ENCODE measurements at places on chromosomes 7 and 10. TPM values are rescaled to one million over a fixed set of nuclear protein-coding genes. Genes with fewer than 3 reads are reported as not detected.

Gene DKK1
- total RNA-seq = not detected

Gene HTR5A
- not detected for total RNA-seq

Gene GDF2
- total RNA-seq = not detected

Gene OR6B1
- total RNA-seq = not detected

Gene IMPDH1
- 80.8 TPM for total RNA-seq

DNA sequence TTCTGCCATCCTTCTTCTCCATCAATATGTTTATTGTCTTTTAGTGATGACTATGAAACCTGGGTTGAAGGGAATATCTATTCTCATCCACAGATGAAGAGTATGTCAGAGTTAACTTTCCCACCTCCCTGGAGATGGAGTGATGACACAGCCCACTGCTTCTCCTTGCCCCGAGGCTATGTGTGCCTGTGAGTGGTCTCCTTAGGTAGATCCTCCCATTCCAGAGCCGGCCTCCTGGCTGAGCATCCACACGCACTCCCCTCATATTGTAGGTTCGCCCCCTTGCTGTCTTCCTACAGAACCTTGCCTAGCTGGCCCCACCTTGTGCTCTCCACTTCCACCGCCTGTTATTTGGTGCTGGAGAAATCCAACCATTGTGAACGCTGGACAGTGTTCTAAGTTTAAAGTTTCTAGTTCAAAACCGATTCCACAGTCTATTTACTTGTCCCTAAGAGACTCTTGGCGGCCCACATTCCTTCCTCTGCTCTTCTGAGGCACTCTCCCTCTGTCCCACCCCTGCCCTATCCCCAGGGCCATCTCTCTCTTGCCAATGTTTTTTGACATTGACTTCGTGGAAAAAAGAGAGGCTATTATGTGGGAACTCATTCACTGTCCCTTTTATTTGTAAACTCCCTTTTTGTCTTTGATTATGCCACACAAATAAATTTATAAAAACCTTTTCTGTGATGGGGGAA, 168.0 kb downstream of the ZNF438 start:
- peaks cover 2% of the 10 kb centered on the region for H3K4me1 ChIP-seq
- no peaks in the 10 kb centered on the region for H3K36me3 ChIP-seq
- H3K4me3 ChIP-seq = no peak overlapping the region
- DNase-seq = no peak
- no peak overlapping the region for H3K27ac ChIP-seq

GRCh38 chr10:21885940-21886339, 117.6 kb downstream of the DNAJC1 start:
- H3K4me3 ChIP-seq = no peak overlapping the region
- no peak for DNase-seq
- H3K27me3 ChIP-seq = no peaks in the 10 kb centered on the region
- H3K36me3 ChIP-seq = peaks cover 52% of the 10 kb centered on the region
- H3K4me1 ChIP-seq = peaks cover 41% of the 10 kb centered on the region

DNA sequence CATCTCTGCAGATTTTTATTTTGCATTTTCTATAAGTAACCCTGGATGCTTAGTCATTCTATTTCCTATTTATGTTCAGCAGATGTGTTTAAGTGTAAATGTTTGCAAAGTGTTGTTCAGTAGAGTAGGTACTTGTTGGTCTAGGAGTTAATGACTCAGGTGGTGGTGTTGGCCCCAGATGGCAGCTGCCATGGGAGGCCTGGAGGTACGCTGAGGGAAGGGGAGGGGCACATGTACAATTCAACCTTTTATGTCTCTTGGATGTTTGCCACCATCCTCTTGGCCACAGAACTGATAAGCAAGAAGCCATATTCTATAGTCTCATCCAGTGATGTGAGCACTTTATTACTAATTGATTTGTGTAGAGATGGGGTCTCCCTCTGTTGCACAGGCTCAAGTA, 68.1 kb upstream of the SLC39A12 start:
- H3K27me3 ChIP-seq = no peaks in the 10 kb centered on the region
- H3K36me3 ChIP-seq = no peaks in the 10 kb centered on the region
- no peak for DNase-seq
- H3K4me3 ChIP-seq = no peak overlapping the region
- no peaks in the 10 kb centered on the region for H3K4me1 ChIP-seq

DNA sequence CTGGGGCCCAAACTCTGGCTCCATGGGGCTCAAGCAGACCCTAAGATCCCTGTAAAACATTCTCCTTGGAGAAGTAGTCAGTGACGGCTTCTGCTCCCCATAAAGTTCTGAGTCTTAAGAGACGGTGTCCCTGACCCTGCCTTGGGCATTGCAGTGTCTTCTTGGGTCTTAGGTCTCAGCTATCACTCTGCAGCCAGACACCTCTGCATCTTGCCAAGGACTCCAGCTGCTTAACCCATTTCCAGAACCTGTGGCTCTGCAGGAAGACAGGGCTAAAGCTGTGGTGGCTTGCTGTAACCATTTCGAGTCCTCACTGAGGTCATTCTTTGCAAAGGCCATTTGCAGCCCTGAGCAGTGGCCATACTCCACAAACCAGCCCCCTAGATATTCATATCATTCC, 337.1 kb upstream of the ZMIZ1 start:
- no peak overlapping the region for H3K4me3 ChIP-seq
- H3K27ac ChIP-seq = no peak overlapping the region
- DNase-seq = no peak
- no peaks in the 10 kb centered on the region for H3K4me1 ChIP-seq

GRCh38 chr10:18476076-18476647, 175.2 kb downstream of the NSUN6 start:
- H3K4me1 ChIP-seq = peaks cover 3% of the 10 kb centered on the region
- no peaks in the 10 kb centered on the region for H3K36me3 ChIP-seq
- no peak overlapping the region for H3K27ac ChIP-seq
- no peak overlapping the region for H3K4me3 ChIP-seq
- no peak for DNase-seq

GRCh38 chr7:86644282-86645224, 844 bp downstream of the GRM3 start:
- no peaks in the 10 kb centered on the region for H3K36me3 ChIP-seq
- H3K27me3 ChIP-seq = peaks cover 22% of the 10 kb centered on the region
- DNase-seq = no peak
- no peaks in the 10 kb centered on the region for H3K4me1 ChIP-seq
- H3K27ac ChIP-seq = no peak overlapping the region
- no peak overlapping the region for H3K4me3 ChIP-seq

DNA sequence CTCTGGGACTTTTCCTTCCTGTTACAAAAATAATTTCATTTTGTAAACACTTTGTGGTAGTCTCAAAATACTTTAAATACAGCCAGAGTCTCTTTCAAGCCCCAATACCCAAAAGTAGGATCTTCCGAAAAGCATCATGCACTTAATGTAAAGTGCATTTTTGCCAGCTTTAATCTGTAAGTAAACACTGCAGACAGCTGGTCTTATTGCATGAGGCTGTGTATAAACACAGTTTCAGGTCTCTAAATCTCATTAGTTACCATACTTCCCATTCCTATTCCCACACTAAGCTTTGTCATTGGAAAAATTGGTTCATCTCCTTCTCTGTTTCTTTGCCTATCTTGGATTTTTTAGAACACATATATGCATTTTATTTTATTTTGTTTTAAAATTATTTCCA, 87.6 kb upstream of the GNAI1 start:
- DNase-seq = no peak
- no peaks in the 10 kb centered on the region for H3K27me3 ChIP-seq
- no peak overlapping the region for H3K27ac ChIP-seq
- no peak overlapping the region for H3K4me3 ChIP-seq
- H3K4me1 ChIP-seq = no peaks in the 10 kb centered on the region

GRCh38 chr7:128963327-128963757, 25.6 kb downstream of the IRF5 start:
- H3K4me1 ChIP-seq = peaks cover 13% of the 10 kb centered on the region
- no peaks in the 10 kb centered on the region for H3K27me3 ChIP-seq
- H3K27ac ChIP-seq = no peak overlapping the region

- H3K27ac ChIP-seq = peak overlapping the region; percentile 83
- no peak for DNase-seq
- peaks cover 4% of the 10 kb centered on the region for H3K36me3 ChIP-seq
- H3K4me1 ChIP-seq = peaks cover 20% of the 10 kb centered on the region
These were observed 571 bp downstream of the KDM7A start for GRCh38 chr7:140176122-140176701.

DNA sequence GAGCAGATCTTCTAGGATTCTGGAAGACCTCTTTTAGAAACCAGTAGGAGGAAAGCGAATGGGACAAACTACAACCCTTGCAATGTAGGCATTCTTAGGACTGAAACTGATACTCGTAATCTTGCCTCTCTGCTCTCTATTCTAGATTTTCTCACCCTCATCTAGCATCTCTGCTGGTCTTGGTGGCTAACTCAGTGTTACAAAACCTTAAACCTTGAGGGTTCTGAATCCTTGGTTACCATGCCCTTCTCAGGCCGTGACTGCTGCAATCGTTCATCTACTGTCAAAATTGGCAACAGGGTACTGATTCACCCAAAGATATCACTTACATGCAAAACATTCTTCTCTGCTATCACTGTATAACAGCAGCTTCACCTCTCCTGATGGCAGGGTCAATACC, 55.2 kb downstream of the SAMD9 start:
- H3K36me3 ChIP-seq = no peaks in the 10 kb centered on the region
- H3K4me3 ChIP-seq = no peak overlapping the region
- H3K4me1 ChIP-seq = no peaks in the 10 kb centered on the region
- DNase-seq = no peak
- peaks cover 36% of the 10 kb centered on the region for H3K27me3 ChIP-seq

DNA sequence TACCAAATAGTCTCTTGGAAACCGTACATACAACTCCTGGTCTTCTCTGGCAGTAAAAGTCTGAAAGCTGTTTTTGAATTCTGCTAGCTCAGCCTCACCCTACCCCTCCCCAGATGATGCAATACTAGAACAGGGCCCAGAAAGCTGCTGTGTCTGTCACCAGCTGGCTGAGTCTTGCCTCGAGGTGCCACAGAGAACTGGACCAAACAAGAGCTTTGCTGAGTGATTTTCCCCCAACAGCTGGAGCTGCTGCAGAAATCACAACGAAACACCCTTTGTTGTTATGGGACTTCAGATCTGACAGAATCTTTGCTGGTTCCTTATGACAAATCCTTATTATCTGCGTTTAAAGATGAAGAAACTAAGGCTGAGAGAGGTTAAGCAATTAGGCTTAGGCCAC, 134.1 kb downstream of the SPAG6 start:
- H3K27ac ChIP-seq = no peak overlapping the region
- no peak overlapping the region for H3K4me3 ChIP-seq
- no peaks in the 10 kb centered on the region for H3K36me3 ChIP-seq
- H3K4me1 ChIP-seq = peaks cover 30% of the 10 kb centered on the region
- H3K27me3 ChIP-seq = peaks cover 54% of the 10 kb centered on the region
